GM12892 (cell line): ENCODE measurements at places on chromosomes 1 and 21.

DNA sequence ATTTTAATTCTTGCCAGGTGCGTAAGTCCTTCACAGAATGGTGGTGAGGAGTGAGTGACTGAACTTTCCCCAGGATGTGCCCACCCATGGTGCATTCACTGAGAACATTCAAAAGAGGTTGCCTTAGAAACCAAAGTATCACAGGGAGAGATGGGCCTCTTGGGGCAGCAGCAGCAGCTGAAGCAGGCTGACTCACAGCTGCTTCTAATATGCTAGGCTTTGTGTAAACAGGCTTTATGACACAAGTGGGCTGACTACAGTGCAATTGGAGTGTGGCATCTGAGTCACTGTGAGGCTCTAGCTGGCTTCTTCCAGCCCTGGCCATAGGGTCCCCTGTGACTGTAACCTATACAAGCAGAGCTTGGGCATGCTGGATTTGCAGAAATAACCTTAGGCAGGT is 12.6 kb downstream of the PIGP start:
- no peak for DNase-seq

GRCh38 chr1:64864018-64864940 is 102.1 kb downstream of the JAK1 start:
- DNase-seq, result peak; percentile 52

DNA sequence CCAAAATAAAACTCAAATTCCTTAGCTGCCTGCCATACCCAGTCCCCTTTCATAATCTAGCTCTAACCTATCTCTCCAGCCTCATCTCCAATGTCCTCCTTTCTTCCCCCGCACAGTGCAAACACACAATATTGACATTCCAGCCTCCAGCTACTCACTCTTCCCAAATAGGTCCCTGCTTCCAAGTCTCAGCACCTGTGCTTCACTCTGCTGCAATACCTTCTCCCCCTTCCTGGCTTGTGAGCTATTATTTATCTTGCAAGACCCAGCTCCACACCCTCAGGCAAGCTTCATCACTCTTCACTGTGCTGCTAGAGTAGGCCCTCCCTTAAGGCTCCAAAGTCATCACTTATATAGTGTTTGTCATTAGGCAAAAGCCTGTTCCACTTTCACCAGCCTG is 9.7 kb downstream of the PLPP3 start:
- DNase-seq, result no peak

GRCh38 chr1:40421431-40422384 is 28.6 kb upstream of the ZFP69B start:
- DNase-seq, result no peak

GRCh38 chr1:52880206-52880605 is 37.6 kb downstream of the ZYG11A start:
- DNase-seq, result no peak

DNA sequence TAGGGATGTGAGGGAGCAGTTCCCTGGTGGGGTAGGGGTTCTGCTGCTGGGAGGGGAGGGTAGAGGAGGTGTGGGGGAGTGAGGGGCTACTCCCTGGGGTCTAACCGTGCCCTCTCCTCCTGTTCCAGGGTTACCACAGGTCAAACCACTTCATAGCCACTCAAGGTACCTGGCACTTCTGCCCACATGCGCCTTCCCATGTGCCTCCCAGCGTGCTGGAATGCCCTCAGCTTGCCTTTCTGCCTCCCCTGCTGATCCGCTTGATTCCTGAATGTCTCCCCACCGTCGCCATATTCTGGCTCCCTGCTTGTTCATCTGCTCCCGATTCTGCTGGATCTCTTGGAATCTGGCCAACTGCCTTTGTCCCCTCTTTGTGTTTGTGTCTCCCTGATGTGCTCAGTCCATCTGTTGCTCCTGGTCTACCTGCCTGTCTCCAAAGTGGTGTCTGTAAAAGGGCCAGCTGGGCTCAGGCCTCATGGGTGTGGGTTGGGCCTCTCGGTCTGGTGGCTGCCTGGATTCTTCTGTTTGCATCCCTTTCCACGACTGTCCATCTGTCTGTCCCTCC is 74.4 kb downstream of the PTPRU start:
- DNase-seq, result no peak

DNA sequence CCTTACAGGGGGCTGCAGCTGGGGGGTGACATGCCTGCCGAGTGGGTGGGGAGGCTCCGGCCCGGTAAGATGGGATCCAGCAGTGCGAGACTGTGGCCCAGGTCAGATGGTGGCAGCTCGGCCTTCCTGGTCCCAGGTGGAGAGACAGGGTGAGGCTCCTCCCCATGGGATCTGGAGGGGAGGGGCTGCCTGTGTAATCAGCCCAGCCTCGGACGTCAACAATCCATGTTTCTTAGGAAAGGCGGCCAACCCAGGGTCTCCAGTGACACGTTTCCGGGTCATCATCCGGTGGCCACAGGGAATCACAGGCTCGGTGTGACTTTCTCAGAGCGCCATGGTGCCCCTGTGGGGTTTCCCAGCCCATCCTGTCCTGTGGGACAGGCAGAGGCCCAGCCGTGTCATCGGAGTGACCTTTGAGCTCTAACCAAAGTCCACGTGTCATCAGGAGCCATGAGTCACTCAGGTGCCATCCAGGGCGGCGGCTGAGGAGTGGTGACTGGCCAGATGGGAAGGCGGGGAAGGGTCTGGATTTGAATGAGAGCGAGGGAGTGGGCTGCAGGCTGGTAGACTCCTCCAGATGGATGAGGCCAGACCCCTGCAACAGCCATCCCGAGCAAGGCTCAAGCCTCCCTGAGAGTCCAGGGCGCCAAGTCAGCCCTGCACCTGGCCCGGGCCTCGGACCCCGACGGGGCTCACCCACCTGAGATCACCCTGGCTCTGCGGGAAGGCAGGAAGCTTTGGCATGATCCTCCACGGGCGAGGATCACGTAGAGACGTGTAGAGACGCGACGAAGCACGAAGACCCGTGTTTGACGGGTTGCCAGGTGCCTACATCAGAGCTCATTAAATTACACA is 6.6 kb upstream of the HES4 start:
- DNase-seq, result no peak

DNA sequence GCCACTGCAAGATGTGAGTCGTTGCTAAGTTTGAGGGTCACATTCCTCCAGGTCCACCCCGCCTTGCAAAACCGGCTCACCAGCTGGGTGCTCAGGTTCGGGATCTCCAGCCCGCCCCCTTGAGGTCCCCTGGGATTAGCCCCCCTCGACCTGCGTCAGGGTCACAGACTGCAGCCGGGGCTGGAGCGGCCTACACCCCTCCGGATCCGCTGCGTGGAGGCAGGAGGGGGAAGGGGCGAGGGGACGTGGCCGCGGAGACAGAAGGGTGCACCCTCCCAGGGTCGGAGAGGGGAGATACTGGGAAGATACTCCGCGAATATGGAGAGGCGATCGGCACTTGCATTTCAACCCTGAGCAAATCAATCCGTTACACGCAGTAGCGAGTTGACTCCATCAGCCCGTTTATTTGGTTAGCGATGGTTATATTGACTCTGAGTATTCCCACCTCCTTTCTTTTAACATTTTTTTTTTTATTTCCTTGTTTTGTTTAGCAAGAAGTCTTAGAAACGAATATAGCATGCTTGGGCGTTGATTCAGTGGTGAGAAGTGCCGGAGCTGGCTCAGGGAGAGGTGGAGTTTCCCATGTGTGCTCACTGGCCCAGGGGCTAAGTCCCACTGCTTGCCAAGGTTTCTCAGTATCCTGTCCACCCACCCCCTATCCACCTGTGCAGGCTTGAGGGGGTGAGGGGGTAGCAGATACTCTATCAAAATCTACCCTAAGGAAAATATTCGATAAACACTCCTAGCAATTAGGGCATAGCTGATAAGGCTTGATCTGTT is 997 bp downstream of the IFNAR2 start:
- no peak for DNase-seq

GRCh38 chr1:220160027-220160426 is 66.1 kb downstream of the IARS2 start:
- DNase-seq, result no peak

DNA sequence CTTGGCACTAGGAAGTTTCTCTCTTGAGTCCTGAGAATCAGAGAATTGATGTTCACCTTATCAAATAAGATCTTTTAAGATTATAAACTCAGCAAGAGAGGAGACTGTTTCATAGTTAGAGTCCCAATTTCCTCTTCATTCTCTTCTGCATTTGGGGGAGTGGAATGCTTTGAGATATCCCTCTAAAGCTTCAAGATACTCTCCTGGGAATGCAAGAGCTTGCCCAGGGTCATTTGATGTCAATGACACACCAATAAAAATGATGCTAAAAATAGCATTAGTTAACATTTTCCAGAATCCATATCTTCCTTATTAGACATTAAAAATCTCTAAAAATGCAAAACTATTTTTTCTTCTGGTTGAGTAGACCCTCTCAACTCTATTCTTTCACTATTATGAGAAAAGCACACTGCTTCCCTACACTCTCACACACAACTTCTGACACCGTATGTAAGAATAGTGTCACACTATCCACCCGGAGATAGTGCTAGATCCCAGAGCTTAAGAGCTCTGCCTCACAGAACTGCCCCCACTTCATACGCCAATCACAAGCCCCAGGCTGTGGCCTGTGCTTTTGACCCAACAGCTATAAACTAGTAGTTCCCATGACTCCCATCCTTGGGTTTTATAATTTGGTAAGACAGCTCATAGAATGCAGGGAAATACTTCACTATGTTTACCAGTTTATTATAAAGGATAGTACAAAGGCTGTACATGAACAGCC is 399.9 kb upstream of the RUNX1 start:
- DNase-seq, result no peak

DNA sequence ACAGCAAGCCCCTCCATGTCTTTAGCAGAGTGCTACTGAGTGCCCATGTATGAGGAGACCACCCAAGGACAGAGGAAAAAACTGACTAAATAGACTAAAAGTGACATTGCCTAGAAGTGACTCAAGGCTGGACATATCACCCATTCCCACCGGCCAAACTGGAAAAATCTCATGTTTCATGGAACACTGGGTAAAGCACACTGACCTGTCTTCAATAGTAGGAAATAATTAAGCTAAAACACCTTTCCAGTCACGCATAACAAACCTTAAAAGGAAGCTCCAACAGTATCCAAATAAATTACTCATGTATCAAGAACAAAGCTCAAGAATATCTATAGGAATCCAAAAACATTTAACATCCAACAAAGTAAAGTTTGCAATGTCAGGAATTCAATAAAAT is 120.4 kb downstream of the SNX7 start:
- DNase-seq, result no peak

DNA sequence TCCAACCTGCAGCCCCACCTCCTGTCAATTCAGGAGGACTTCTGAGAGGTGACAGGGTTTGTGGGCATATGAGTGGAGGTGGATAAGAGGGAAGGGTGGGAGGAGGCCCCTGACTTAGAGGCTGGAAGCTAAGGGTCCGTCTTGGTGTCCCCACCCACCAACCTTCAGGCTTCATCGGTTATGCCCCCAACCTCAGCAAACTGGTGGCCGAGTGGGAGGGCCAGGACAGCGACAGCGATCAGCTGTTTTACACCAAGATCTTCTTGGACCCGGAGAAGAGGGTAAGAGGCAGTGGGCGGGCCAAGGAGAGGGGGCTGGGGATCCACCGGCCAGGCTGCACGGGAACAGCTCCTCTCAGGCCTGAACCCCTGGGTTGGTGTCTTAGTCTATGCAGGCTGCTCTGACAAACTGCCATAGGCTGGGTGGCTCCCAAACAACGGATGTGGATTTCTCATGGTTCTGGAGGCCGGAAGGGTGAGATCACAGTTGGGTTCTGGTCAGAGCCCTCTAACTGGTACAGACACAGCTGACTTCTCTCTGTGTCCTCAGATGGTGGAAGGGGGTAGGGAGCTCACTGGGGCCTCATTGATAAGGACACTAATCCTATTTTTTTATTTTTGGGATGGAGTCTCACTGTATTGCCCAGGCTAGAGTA is 18.1 kb downstream of the PLOD1 start:
- DNase-seq, result no peak

GRCh38 chr1:236150311-236150955 is 8.1 kb downstream of the GPR137B start:
- DNase-seq, result no peak

- DNase-seq, result no peak
These were observed 120.3 kb downstream of the PPIAL4G start for GRCh38 chr1:148362626-148363438.

DNA sequence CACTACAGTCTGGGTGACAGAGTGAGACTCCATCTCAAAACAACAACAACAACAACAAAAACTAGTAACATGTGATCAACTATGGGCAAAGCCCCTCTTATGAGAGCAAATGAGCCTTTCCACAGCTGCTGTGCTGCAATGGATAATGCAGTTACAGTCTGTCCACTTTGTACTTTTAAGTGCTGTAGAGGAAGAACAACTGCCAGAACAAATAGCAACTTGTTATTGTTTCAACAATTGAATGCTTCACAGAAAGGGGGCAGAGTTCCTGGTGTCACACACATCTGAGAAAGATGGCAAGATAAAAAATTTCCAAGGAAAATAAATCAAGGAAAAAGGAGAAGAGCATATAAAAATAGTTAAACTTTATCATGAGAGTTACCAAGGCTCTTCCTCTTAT is 243.6 kb upstream of the DMRTA2 start:
- DNase-seq, result no peak

GRCh38 chr1:19835578-19835977 is 20.5 kb upstream of the RNF186 start:
- no peak for DNase-seq

- no peak for DNase-seq
These were observed 28.5 kb downstream of the SKI start for GRCh38 chr1:2256435-2257244.

DNA sequence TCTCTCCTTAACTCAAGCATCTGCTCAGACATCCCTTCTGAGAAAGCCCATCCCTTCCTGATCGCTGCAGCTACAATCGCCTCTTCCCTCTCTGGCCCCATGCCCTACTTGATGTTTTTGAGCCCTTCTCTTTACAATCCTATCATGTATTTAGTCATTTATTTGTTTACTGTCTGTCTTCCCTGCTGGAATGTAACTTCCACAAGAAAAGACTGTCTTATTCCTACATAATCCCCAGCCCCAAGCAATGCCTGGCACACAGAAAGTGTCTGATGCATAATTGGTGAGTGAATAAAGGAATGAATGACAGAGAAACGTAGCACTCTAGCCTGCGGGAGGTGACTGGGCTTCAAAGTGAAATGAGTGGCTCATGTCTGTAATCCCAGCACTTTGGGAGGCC is 25.4 kb downstream of the ECE1 start:
- DNase-seq, result no peak

GRCh38 chr1:172041742-172042141 is 200.4 kb downstream of the DNM3 start:
- DNase-seq, result no peak

DNA sequence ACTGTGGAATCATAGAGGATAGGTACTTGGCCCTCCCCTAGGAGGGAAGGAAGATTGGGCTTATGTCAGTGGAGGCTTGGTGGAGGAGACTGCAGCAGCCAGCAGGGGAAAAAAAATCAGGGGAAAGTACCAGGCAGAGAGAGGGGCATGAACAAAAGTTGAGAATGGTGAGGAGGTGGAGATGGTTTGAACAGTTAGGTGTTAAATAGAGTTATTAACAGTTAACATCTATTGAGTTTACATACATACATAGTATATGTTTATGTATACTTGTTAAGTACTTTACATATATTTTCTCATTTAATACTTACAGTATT is 136.5 kb upstream of the HNRNPU start:
- DNase-seq, result no peak

DNA sequence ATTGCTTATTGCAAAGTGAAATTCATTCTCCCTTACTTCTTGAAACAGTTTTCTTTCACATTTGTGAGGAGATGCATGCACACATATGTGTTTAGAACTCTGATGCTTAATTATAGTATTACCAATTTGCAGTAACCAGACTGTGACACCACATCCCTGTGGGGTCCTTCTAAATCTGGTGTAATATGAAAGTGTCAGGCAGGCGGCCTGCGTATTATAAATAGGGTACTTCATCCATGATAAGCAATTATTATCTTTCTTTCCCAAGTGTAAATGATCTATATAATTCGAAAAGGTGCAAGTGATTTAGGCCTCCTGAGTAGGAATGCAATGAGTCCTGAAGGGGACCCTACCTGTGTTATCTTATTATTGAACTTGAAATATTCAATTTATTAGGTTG is 876 bp downstream of the EFCAB7 start:
- no peak for DNase-seq
